Endothelial cell (in vitro differentiated cells): ENCODE measurements at places on chromosomes 6 and 20.

GRCh38 chr20:48096957-48097890 is 311.9 kb upstream of the SULF2 start:
- no peak for DNase-seq

DNA sequence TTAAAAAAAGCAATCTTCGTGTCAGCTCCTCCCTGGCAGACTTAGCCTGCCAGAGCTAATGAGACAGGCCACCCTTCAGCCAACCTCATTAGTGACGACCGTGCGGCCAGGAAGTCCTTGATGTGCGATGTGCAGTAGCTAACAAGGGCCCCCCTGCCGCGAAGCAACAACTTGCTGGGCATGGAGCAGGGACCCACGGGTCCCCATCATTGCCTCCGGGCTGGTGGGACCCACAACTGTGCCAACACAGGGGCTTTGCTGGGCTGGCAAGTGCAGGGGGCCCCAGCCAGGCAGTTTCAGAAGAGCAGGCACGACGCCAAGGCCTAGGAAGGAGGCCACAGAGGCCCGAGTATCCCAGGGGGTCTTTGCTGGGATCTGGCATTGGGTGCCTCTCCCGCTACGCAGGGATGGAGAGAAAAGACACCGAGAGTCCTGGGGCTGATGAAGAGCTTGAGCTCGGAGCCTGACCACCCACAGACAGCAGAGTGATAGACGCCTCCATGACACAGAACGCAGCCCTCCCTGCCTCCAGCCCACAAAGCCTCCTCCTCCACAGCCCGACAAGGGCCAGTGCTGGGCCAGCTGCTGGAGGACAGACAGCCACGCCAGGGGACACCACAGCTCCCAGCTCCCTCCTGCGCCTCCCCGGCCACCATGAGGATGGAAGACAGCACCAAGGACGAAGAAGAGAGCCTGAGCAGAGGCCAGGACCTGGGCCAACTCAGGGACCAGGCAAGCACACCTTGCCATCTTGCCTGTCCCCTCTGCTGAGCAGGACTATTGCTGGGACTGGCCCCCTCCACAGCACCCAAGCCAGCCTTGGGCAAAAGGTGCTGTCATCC is 96.6 kb downstream of the YTHDF1 start:
- DNase-seq: no peak

DNA sequence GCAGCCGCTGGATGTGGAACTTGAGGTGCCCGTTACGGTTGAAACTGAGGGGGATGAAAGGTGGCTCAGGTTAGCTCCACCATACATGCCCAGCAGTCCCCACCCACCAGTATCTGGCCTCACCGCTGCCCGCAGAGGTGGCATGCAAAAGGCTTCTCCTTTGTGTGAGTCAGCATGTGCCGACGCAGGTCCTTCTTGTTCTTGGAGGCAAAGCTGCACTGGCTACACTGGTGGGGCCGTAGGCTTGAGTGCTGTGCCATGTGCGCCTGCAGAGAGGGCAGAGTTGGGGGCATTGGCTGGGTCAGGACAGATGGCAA is 15.8 kb downstream of the PCIF1 start:
- DNase-seq: no peak

- DNase-seq: no peak
Observed at GRCh38 chr6:7604506-7604905, 14.5 kb downstream of the SNRNP48 start.

DNA sequence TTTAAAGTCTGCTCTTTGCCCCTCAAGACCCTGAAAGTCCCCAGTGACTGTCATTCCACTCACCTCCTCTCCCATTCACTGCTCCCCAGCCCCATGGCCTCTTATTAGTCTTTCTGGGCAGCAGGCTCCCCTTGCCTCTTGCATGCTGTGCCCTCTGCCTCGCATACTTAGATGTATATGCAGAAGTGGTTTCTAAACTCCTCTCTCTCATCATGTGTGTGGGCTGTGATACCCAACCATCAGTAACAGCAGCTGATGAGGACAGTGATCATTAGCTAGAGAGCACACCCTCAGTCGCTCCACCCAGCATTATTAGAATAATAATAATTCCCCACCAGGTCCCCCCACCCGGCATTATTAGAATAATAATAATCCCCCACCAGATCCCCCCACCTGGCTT is 14.5 kb downstream of the PKIG start:
- no peak for DNase-seq

DNA sequence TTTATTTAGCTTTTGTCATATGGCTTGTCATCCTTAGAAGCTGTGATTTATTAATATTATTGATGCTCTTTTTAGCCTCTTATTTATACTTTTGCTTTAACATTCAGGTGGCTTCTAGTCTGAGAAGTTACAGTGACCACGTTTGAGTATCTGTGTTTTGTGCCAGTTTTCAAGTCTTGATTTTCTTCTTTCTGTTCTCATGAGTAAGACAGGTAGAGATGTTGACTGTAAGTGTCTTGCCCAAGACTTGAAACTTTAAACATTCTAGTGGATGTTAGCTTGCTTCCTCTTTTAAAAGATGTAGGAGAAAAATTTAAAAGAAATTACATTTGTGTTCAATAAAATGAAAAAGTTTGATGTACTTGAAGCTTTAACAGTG is 122.6 kb downstream of the LRRC1 start:
- no peak for DNase-seq

DNA sequence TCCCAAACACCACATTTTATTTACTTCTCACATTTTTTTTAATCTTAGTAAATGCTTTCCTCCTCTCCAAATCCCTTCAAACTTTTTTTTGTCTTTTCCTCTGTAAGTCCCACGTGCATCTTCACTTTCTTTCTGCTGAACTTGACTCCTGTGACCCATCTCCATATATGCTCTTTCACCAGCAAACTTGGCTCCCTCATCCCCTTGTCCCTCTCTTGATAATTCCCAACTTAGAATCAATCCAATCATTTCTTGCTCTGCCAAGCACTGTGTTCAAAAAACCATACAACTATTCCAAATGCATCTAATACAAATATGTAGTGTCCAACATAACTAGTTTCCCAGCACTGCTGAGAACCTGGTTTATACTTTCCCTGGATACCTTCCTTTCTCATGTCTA is 519.4 kb downstream of the HDGFL1 start:
- no peak for DNase-seq

GRCh38 chr6:100780648-100781047 is 100.5 kb downstream of the ASCC3 start:
- no peak for DNase-seq
